Inflammatory macrophage treated with lipopolysaccharide for 4 hours (primary cell): ENCODE measurements at places on chromosomes 5 and 9.

DNA sequence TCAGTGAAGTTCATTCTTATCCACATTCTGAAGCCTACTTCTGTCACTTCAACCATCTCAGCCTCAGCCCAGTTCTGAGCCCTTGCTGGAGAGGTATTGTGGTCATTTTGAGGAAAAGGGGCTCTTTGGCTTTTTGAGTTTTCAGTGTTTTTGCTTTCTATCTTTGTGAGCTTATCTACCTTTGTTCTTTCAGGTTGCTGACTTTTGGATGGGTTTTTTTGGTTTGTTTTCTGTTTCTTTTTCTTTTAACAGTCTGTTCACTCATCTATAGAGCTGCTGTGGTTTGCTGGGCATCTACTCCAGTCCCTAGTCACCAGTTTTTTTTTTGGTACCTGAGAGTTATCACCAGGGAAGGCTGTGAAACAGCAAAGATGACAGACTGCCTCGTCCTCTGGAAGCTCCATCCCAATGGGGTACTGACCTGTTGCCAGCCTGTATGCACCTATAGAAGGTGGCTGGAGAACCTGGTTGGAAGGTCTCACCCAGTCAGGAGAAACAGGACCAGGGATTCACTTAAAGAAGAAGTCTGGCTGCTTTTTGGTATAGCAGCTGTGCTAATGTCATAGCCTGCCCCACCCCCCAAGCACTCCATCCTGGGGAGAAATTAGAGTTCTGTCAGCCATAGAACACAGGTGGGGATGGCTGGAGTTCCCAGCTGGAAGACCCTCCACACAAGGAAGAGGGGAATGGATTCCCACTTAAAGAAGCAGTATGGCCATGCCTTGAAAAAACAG is 138.6 kb upstream of the TSLP start:
- DNase-seq = no peak

DNA sequence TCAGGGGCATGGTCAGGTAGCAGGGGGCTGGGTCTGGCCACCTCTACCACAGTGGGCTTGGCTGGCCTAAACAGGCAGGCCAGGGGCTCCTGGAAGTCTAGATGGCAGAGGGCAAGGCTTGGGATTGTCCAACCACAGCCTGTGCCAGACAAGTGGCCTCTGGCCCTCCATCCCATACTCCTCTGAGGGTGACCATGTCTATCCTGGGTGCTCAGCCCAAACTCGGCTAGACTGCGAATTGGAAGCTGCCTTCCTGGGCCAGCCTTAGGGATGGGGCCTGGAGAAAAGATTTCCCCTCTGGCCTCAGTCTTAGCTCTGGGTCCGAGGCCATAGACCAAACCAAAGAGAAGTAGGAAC is 110.5 kb downstream of the PHF2 start:
- no peak for DNase-seq

DNA sequence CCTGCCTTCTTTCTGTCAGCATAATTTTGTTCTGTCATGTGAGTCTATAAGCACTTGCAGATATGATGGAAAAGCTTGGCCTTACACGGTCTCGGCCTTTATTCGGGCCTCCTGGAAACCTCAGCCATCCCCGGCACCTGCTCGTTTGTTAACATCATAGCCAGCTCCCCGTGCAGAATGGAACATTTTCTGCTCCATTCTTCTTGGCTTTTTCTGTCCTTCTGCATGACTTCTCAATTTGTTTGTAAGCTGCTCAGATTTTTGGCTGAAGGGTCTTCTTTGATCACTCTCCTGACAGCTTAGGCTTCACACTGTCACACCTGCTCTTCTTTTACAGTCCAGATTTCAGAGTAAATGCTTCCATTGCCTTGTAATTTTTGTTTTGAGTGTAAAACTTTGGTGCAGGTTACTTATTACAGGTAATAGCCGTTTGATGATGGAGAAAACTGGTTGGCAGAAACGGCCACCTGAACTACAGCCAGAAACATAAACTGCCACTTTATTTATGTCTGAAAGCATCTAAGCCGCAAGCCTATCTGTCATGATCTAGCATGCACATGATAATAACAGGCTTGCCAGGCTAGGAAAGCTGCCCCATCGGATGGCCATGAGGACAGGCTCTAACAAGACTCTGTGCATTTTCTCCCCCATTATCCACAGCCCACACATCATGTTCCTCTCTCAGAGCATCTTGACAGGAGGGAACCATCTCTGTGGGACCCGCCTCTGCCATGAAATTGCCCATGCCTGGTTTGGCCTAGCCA is 197.0 kb downstream of the AOPEP start:
- DNase-seq = no peak

GRCh38 chr5:3993856-3994473 is 398.3 kb downstream of the IRX1 start:
- DNase-seq = peak; percentile 17

DNA sequence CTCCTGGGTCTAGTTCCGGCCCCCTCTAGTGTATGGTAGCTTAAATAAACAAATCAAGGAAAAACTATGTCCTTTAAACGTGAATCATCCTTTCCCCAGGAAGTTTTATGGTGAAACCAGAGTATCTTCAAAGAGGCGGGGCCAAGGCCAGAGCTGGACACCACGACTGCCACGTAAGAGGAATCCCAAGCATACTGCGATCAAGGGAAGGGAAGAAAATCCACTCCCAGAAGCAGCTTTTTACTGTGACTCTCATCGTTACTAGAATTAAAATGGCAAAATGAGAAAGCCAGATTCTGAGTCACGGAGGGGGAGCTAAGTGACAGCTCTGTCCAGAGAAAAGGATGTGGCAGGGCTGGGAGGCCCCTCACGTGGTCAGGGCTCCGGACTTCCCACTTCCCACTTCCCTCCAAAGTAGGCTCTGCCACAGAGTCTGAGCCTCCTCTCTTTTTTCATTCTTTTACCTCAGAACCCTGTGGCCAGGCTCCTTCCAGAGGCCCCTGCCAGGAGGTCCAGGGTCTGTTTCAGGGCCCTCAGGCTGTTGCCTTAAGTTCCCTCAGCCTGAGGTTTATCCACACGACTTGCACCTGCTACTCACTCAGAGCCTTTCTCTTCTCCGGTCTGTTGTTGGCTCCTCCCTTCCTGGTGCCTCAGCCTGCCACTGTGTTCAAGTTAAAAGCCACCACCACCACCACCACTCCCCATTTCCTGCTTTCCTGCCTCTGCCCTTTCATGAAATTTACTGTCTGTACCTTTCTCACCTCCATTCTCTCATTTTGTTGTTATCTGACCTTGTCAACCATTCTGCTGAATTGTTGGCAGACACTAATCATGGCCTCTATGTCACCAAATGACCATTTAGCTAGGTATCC is 1.4 kb upstream of the GLRX start:
- DNase-seq = peak; percentile 94

GRCh38 chr9:83267741-83268140 is 204.8 kb upstream of the RASEF start:
- DNase-seq = no peak

- no peak for DNase-seq
These were observed 270.2 kb upstream of the DAPK1 start for GRCh38 chr9:87227456-87227855.

- DNase-seq = peak; percentile 41
These were observed 6.3 kb upstream of the STOM start for GRCh38 chr9:121376214-121376830.

DNA sequence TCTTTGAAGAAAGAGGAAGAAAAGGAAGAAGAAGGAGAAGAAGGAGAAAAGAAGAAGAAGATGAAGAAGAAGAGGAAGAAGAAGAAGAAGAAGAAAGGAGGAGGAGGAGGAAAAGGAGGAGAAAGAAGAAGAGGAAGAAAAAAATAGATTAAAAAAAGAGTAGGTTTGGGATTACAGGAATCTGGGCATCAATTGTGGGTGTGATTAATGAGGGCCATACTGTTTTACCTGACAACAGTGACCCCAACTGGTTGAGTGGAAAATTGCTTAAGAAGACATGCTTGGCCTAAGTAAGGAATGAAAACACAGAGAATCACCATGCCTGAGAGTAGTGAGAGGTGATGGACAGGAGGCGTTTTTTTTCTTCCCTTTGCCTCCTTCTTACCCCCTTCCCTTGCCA is 114.6 kb downstream of the FAM170A start:
- DNase-seq = peak; percentile 15

DNA sequence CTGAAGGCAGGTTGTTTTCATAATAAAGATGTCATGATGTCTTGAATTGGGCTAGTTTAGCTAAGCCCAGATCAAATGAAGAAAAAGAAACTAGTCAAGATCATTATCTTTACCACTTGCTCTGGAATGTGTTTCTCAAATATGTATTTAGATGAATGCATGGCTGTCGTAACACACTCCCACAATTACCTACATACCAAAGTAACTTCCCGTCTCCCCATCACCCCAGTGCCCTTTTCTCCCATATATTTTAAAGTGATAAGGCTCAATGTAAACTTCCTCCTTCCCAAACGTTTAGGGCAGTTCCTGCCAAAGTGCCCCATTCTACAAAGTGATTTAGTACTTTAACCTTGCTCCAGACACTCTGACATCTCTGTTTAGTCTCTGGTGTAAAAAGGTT is 61.4 kb downstream of the SLC1A3 start:
- no peak for DNase-seq

DNA sequence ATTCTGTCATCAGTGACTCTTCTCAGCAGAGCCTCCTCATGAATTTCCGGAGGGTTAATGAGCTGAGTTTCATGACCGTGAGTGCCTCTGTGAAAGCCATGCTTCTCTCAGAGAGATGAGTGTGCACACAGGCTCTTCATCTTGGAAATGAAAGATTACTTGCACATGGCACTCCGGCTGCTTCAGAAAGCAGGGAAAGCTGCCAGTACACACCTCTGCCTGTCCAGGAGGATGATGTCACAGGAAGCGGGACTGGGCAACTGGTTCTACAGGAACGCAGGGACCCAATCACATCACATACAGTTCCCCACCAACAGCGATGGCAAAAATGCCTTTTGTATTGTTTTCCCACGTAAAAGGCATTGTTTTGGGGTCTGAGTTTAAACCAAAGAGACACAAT is 286.0 kb upstream of the DAP start:
- DNase-seq = no peak

GRCh38 chr9:14958989-14959388 is 48.8 kb upstream of the FREM1 start:
- DNase-seq = peak; percentile 11

GRCh38 chr9:112174965-112175795 is at the start of gene SUSD1:
SUSD1 (minus strand) TSS chr9:112175297; CDS start chr9:112175235, 62 bp downstream.
- DNase-seq = peak; percentile 49

GRCh38 chr9:126226991-126227936 is 99.4 kb upstream of the MVB12B start:
- no peak for DNase-seq

DNA sequence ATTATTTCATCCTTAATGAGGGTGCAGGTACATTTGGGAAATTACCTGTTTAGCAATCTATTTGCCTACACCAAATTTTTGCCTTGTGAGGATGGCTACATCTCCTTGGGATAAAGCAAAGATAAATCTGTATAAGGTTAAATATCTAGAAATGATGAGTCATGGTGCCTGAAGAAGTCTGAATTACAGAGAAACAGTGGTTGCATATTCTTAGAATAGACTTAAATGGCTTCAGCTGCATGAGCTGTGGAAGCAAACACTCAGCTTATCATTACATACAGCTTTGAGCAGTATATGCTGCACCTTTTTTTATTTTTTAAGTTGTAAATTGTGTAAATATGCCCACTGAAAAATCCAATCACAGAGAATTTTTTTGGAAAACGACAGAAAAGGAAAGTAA is 153.5 kb downstream of the RAPGEF6 start:
- no peak for DNase-seq

DNA sequence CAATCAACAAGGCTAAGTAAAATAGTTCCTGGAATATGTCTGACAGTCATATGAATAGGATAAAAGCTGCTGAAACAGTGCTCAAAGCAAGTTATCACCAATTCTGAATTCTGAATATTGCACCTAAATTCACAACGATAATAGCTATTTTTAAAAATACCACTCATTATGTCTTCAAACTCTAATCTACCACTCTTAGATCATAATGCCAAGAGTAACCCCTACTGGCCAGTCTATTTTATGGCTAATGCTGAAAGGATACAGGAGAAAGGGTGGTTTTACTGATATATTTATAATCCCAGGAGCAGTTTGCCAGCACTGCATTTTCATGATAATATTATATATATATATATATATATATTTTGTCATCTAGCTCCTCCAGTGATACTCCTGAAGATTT is 232.8 kb downstream of the PDE4D start:
- DNase-seq = no peak

- no peak for DNase-seq
These were observed 30.3 kb downstream of the SLC25A46 start for GRCh38 chr5:110769000-110769681.

GRCh38 chr9:88657893-88658292 is 122.9 kb downstream of the NXNL2 start:
- DNase-seq = no peak

DNA sequence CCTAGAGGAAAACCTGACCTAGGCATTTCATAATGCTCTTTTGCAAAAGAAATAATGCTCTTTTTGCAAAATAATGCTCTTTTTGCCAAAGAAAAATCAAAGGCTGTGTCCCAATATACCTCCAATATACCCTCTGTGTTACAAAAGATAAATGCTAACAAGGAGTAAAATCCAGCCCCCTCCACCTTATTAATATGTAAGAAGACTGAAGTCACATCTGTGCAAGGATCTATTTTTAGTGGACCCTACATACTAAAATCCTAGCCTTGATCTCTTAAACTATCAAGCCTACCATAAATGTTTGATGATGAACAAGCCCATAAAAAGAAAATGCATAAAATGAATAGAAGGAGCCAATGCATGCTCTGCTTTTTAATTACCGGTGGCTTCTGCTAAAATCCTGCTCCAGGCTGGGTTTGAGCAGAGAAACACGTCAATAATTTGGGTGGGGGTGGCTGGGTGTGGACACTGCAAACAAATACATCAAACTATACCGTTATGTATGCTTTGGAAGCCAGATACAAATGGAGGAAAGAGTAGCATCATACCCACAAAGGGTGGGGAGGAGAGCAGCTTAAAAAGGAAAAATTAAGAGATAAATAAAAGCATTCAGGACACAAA is 131.6 kb downstream of the SEMA6A start:
- no peak for DNase-seq

GRCh38 chr5:55894135-55894534 is 43.0 kb downstream of the IL31RA start:
- DNase-seq = no peak

DNA sequence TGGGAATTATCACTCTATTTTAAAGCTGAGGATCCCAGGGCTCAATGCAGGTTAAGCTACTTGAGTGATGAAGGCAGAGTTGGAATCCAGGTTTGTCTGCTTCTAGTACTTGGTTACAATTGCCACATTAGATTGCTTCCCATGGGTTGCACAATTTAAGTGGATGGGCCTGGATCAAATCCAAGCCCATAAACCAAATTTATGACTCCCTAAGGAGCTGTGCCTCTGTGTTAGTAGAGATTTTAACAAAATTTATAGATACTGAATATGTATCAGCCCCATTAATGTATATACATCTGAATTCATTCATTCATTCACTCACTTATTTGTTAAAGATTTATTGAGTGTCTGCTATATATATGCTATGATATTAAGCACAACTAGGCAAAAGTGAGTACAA is 332.3 kb upstream of the KLF9 start:
- no peak for DNase-seq

GRCh38 chr5:157286761-157287211 is 20.9 kb downstream of the CYFIP2 start:
- DNase-seq = no peak
